ENCODE measurements at places on chromosomes 13 and 19.

- peak; percentile 63 for DNase-seq
Observed at GRCh38 chr13:20526664-20527063, 1.0 kb upstream of the CRYL1 start.

- DNase-seq, result no peak
Observed at GRCh38 chr13:75226733-75227435, 255.1 kb downstream of the TBC1D4 start.

DNA sequence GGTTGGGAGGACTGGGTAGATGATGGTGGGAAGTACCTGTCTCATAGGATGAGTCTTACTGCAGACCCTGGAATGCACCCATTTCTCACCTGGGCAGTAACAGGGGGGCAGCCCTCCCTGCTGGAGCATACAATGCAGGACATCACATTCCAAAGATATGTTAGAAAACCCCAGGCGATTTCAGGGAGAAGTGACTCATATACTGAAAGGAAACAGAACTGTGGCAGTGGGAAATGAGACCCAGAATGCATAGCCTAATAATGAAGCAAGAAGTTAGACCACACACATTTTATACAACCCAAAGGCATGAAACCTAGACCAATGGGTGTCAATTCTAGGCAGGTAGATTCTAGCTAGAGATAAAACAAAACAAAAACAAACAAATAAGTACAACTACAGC lies 402.7 kb downstream of the IRS2 start:
- DNase-seq, result no peak

GRCh38 chr13:103497404-103497803 lies 431.2 kb upstream of the SLC10A2 start:
- DNase-seq, result no peak

DNA sequence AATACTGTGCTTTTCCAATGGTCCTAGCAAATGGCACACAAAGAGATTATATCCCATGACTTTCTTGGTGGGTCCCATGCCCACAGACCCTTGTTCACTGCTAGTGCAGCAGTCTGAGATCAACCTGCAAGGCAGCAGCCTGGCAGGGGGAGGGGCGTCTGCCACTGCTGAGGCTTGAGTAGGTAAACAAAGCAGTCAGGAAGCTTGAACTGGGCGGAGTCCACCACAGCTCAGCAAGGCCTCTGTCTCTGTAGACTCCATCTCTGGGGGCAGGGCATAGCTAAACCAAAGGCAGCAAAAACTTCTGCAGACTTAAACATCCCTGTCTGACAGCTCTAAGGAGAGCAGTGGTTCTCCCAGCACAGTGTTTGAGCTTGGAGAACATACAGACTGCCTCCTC lies 82.9 kb downstream of the ZNF737 start:
- peak; percentile 19 for DNase-seq
